Activated CD4-positive, alpha-beta T cell treated with anti-CD3 and anti-CD28 coated beads, Interleukin-2, amount 50 U/mL, for 4 hours (primary cell): ENCODE measurements at places on chromosomes 5 and 9.

DNA sequence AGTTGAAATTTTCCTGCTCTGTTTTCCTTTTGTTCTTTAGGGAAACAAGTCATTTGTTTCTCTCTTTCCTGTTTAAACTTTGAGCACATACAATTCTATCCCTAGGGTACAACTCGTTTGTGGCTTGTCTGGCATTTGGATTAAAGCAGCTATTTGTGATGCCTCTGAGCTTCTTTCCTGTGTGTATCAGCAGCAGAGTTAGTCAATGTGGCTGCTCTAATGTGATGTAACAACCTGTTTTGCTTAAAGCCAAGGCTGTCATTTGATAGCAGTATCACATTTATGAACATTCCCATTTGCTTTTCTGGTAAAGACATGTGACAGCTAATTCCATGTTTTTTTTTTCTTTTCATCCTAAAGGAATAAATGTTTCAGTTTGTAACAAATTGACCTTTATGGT lies 314.3 kb upstream of the CHD1 start:
- DNase-seq, result no peak

DNA sequence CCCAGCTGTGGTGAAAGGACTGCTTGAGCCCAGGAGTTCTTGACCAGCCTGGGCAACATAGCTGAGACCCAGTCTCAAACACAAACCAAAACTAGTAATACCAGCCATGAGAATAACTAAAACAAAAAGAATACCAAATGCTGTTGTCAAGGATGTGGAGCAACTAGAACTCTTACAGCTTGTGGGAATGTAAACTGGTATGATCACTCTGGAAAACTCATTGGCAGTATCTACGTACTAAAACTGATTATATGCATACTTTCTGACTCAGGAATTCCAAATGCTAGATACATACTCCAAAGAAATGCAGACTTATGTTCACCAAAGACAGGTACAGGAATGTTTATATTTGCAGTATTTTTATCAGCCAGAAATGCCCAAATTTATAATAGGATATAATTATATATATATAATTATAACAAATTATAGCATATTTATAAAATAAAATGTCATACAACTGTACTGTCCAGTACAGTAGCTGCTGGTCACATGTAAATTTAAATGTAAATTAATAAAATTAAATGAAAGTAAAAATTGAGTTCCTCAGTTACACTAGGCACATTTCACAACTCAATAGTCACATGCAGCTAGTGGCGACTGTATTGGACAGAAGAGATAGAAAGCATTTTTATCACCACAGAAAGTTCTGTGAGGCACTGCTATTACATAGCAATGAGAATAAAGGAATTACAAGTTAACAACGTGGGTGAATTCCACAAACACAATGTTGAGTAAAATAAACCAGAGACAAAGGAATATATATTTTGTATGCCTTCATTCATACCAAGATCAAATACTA lies 118.5 kb downstream of the GNAQ start:
- no peak for DNase-seq

- no peak for DNase-seq
Measured at GRCh38 chr9:95989297-95989696, 113.8 kb downstream of the ERCC6L2 start.

GRCh38 chr9:16052757-16053530 lies 500.1 kb downstream of the CCDC171 start:
- DNase-seq, result no peak

DNA sequence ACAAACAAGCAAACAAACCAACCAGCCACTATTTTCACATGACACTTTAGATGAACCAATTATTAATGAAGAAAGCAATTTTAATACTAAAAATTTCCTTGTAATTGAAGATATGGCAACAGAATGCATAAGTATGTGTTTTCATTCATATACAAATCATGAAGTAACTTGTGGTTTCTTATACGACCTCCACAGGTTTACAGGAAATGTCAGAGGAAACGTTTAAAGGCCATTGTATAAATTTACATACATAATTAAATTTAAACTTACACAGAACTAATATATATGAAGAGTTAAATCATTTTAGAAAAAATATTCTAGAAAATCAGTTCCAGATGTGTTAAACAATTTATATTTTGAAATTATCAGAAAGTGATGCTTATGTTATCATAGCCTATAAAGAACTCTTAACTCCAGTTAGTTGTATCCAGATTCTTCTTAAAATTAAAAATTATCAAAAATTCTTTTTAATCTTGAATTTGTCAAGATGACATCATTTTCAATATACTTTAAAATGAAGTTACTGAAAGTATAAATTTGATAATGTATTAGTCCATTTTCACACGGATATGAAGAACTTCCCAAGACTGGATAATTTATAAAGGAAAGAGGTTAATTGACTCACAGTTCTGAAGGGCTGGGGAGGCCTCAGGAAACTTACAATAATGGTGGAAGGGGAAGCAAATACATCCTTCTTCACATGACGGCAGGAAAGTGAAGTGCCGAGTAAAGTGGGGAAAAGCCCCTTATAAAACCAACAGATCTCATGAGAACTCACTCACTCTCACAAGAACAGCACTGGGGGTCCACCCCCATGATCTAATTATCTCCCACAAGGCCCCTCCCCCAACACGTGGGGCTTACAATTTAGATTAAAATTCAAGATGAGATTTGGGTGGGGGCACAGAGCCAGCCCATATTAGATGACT lies 192.0 kb downstream of the PIK3R1 start:
- no peak for DNase-seq

DNA sequence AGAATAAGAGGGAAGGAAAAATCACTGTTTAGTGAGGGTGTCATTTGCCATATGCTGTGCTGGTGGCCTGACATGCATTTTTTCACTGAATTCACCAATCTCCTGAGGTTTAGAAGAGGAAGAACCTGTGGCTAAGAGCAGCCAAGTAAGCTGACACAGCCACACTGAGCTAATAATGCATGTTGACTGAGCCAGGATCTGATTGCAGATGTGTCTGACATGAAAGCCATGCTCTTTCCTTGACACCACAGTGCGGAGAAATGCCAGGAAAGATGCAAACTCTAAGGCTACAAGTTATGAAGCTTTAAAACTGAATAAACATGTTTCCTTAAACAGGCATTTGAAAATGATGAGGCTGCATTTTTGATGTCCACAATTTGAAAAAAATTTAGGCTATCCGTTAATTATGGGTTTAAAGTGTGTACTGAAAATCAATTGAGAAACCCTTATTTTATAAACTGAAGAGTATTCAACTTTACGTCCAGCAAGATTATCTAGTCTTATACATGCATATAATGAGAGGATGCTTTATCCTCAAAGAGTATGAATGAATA lies 208.6 kb downstream of the FBN2 start:
- no peak for DNase-seq
